ENCODE measurements at places on chromosomes 2 and 18. TPM values are rescaled to one million over a fixed set of nuclear protein-coding genes. Genes with fewer than 3 reads are reported as not detected.

The CPO gene
- total RNA-seq = 0.46 TPM

- DNase-seq = no peak
These were observed 49.7 kb downstream of the MTA3 start for GRCh38 chr2:42618116-42618515.

DNA sequence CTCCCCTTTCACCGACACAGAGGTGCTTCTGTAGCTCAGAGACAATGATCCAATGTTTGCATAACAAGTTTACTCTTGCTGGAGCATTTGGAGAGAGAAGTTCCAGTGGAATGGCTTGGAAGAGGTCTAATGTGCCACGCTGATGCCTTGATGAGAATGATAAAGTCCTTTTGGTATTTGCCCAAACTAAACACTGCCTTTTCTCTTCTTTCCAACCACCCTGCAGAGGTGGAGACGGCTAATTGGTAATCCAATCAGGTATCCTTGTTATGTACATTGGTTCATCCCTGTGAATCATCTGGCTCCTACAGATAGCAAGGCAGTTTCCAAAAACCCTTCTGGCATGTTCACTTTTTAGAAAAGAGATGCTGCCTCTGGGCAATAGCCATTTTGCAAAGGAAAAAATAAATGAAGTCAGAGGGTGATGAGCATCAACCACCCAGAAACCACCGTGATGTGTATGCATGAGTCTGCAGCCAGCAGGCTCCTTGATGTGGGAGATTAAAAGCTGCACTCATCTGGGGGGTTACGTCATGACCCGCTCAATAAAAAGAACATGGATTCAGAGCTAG lies 40.6 kb downstream of the KIAA2012 start:
- DNase-seq = no peak

- DNase-seq = no peak
These were observed 30.3 kb downstream of the ASAP2 start for GRCh38 chr2:9236867-9237266.

The CIB4 gene
- not detected for total RNA-seq

DNA sequence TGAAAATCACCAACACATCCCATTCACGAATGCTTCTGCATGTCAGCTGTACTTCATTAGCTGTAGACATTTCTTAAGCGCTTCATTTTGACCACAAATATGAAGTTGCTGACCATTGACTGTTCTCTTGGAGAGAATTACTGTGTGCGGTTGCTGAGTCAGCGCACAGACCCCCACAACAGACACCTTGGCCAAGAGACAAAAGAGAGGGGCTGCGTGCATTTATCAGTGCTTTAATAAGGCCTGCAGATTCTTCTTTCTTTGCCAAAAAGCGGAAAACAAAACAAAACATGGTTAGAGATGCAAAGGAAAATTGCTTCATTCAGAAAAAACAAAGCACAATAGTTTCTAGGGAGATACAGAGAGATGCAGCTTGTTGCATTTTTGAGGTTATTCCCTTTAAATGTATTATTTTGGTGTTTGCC lies 174.7 kb downstream of the ACKR3 start:
- DNase-seq = no peak
